ENCODE measurements at places on chromosomes 2 and 18. TPM values are rescaled to one million over a fixed set of nuclear protein-coding genes. Genes with fewer than 3 reads are reported as not detected.

GRCh38 chr2:98295721-98296414 lies 50.4 kb upstream of the CNGA3 start:
- no peak for DNase-seq

DNA sequence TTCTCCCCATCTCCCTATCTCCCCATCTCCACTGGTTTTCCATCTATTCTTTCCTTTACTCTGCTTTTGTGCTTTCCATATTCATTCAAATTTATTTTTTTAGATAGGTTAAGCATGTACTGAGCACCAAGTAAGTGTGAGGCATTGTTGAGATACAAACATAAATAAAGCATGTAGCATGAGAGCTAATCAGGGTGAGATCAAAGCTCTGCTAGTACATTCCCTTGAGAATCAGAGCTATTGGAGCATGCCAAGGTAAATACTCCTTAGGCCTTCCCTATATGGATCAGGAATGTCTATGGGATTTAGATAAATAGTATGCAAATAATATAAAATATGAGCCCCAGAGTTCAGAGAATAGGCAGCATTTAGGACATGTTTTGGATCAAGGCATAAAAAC lies 25.3 kb downstream of the BABAM2 start:
- no peak for DNase-seq

DNA sequence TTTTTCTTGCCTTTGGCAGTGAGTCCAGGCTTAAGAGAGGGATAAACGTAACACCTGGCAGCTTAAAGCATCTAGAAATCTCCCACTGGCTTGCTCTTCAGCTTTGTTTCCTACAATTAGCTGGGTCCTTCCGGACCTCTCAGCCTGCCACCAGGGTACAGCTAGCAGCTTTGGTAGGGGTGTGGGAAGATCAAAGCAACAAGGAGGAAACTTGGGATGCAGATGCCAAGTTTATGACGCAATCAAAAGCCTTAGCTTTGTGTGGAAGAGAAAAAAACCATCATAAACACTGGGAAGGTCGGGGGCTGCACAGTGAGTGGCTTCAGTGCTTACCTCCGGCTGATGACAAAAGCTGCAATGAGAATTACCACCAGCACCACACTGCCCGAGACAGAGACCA lies 116.9 kb downstream of the EPHA4 start:
- DNase-seq, result no peak

DNA sequence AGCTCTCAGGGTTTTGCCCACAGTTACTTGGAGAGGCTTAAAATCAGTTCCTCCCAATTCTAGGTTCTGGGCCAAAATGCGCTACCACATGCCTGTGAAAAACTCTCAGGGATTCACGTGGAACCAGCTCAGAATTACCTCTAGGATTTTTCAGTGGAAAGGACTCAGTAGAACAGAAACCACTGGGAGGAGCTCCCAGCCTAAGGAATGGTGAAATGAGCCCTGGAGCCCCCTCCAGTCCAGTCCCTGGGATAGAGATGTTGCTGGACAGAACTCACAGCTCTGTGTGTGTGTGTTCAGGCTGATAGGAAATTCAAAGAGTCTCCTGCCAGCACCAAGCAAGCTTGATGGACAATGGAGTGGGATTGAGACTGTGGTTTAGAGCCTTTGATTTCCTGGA lies 21.1 kb upstream of the SLC9A4 start:
- no peak for DNase-seq

DNA sequence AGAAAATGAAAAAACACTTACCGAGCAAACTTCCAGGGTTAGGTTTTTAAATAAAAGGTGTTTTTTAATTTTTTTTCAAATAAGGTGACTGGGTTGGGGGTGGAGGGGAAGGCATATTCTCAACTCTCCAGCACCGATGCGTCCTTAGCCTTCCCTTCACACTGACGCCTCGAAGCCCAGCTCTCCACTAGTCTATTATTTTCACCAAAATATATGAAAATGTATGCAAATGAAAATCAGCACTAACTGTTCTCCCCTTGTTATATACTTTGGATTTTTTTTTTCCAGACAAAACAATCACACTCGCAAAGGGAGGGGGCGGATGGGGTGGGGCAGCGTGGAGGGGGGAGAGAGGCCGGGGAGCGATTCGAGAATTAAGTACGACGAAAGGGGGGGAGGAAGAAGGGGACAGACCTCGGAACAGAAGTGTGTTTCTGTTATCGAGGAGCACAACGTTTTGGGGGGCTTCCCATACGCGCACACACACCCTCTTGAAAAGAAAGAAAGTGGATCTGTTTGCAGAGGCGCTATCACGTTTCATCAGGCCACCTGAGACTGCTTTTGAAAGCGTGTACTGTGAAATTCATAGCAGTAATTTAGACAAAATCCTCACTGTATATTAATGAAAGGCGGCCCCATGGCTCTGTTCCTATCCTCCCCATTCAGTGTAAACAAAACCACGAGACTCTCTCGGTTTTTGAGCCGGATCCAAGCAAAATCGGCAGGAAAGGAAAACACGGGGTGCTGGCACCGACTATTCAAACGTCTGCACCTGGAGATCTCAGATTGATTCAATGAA lies 2.4 kb upstream of the POU3F3 start:
- no peak for DNase-seq

DNA sequence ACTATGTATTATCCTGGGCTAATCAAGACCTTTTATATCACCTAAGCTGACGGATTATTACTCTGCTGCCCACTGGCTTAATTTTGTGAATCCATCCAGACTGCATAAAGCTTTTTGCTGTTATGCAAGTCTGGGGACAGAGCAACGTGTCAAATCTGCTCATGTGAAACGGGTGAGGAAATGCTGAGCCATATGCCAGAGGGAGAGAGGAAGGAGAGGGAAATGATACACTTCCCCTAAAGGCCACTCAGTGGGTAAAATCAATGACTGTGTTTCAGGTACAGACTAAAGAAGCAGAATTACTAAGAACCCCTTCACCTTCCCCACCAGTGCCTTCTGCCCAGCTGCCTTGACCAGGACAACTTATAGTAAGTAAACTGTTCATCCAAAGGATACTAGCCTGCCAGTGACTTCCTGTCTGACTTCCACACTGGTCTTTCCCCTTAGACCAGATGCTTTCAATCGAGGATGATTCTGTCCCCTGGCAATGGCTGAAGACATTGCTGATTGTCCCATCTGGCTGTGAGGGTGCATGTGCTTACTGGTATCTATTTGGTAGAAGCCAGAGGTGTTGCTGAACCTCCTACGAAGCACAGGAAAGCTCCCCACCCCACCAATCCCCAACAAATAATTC lies 43.0 kb downstream of the STAT1 start:
- DNase-seq, result no peak

DNA sequence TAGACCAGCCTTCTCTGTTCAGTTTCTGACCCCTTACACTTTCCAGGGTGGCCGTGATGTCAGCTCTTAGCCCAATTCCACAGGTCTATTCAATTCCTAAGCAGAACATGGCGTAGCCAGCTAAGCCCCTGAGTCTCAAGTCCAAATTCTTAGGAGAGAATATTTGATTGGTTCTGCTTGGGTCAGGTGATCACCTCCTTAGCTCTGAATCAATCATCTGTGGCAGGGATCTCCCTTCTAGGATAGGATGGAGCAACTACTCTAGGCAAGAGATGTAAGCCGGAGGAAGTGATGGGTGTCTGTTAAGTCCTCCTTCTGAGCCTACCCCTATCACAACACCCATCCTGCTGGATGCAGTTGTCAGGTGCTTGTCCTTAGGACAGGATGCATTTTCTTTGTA lies 11.1 kb downstream of the UCN start:
- DNase-seq, result no peak

- DNase-seq, result no peak
These were observed 48.8 kb downstream of the STK39 start for GRCh38 chr2:168198476-168199207.

DNA sequence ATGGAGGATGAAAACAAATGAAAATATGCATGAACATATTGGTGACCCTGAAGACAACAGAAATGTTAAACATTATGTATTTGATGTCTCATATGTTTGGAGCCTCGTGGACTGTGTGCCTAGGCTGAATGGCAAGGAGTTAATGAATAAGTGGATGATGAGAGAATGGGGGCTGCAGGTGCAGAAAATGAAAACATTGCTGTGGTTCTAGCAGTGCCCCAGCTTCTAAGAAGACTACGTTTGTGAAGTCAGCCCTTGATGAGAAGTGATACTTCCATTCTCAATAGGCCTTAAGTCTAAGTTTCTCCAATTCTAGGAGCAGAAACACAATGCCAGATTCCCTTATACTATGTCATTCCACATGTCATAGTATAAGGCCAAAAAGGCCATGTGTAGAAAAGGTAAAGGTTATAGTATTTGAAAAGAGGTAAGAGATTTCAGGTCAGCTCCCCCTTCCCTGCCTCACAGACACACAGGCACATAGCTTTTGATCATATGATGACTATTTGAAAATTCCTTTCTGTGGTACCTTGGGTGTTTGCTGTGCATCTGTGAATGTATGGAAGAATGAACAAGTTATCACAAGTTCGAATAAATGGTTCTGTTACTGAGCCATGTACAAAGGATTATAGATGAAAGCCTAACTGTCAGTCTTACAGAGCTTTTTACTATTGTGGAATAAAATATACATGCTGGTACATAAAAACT lies 280.8 kb downstream of the SETBP1 start:
- DNase-seq, result no peak

DNA sequence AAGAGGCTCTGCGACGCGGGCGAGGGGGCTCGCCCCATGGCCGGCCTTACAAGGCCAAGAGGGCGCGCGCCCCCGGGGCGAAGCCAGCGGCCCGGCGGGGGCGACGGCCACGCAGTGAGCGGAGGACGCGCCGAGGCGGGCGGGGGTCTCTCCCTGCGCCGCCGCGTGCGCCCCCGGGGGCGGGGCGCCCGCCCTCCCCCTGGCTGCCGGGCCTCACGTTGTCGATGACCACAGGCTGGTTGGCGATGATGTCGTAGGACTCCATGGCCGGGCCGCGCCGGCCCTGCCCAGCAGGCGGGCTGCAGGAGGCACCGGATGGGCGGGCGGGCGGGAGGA lies 250 bp downstream of the ACTR1B start:
- no peak for DNase-seq

GRCh38 chr2:45209302-45209701 lies 200.1 kb upstream of the SIX2 start:
- DNase-seq, result no peak

DNA sequence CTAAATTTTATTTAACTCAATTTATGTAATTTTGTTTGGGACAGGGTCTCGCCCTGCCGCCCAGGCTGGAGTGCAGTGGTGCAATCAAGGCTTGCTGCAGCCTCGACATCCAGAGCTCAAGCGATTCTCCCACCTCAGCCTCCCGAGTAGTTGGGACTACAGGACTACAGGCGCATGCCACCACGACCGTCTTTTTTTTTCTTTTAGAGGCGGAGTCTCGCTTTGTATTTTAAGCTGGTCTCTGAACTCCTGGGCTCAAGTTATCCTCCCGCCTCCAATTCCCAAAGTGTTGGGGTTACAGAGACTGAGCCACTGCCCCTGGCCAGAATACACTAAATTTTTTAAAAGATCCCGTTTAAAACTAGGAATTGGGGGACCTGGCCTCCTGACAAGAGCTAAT lies 18.5 kb downstream of the WNT10A start:
- no peak for DNase-seq

DNA sequence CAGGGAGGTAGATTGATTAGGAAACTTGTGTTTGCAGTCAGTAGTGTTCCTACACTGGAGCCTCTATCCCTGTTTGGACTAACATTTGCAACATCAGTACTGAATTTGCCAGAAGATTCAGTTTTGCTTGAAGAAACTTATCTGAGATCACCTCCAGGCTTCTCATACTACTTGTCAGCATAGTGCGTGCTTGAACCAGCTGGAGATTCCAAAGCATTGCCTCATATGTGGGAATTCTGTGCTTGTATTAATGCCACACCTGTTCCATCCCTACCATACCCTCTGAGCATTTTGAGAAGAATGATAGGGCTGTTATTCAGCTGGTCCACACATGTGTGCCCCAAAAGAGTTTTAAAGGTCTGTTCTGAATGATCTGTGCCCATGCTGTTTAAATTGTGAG lies 148.7 kb downstream of the RAPGEF4 start:
- no peak for DNase-seq

- no peak for DNase-seq
These were observed 54.4 kb upstream of the SEC11C start for GRCh38 chr18:59085126-59085794.

- no peak for DNase-seq
These were observed 33.6 kb downstream of the GTF2A1L start for GRCh38 chr2:48651158-48651790.

- DNase-seq, result peak; percentile 17
These were observed 18.9 kb downstream of the PTPN18 start for GRCh38 chr2:130374587-130375290.

GRCh38 chr2:134232868-134233727 lies 20.8 kb upstream of the MGAT5 start:
- no peak for DNase-seq

DNA sequence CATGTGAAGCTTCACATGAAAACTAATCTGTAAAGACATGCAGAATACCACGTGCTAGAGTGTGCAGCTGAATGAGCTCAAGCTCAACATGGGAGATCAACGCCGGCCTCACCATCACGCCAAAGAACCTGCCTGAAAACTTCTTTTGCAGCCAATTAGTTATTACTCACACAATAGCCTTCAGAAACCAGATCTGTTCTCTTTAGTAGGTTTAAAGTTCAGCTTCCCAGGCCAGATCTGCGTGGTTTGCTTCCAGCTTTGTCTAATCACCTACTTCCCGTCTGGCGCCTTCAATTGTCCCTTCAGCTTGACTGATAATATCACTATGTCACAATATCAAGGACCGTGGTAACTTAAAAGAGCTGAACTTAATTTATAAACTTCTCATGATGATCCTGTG lies 68.0 kb upstream of the ZNF236 start:
- no peak for DNase-seq

- DNase-seq, result no peak
These were observed 404.3 kb downstream of the BCL11A start for GRCh38 chr2:60149176-60149575.

GRCh38 chr2:147836099-147836498 lies 8.7 kb upstream of the ACVR2A start:
- no peak for DNase-seq

DNA sequence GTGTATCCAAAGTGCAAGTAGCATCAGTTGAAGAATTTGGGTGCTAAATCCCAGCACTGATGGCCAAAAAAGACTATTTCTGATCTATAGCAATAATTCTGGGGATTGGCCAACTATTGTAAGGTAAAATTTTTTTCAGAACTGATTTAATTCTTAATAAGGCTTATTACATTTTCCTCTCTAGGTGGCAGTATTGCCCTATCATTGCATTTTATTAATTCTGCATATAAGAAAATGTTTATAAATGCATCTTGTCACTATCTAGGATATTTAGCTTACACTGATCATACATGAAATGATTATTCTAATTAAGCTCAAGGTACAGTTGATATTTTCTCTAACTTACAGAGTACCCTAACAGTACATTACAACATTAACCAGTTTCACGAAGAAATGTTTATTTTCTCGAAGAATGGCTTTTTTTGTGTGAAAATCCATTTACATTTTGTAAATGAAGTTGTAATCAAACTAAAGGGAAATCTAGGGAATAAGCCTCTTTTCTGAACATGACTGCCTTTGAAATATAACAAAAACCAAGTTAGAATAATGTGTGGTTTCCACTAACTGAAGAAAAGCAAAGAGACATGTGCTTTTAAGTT lies 11.0 kb downstream of the TTN start:
- DNase-seq, result no peak

Gene SLC4A3
- 360 TPM for total RNA-seq

Gene SPC25
- 0.85 TPM for total RNA-seq

Gene EPB41L5
- total RNA-seq, result 13.1 TPM

Gene HAAO
- total RNA-seq, result 2.5 TPM

Gene VIL1
- total RNA-seq, result not detected

Gene MRPS9
- total RNA-seq, result 49.9 TPM

Gene PRKAG3
- total RNA-seq, result 0.18 TPM

Gene KLHL14
- 0.08 TPM for total RNA-seq

Gene CCDC68
- 4.9 TPM for total RNA-seq

Gene RBMS1
- 74.8 TPM for total RNA-seq

Gene NEURL3
- 0.31 TPM for total RNA-seq

Gene TMEM17
- total RNA-seq, result 1.3 TPM

All from left cardiac atrium (tissue), 4 donors.